ENCODE measurements at places on chromosomes 2 and 18. TPM values are rescaled to one million over a fixed set of nuclear protein-coding genes. Genes with fewer than 3 reads are reported as not detected.

- no peak for DNase-seq
These were observed 25.3 kb downstream of the PREPL start for GRCh38 chr2:44335806-44336538.

DNA sequence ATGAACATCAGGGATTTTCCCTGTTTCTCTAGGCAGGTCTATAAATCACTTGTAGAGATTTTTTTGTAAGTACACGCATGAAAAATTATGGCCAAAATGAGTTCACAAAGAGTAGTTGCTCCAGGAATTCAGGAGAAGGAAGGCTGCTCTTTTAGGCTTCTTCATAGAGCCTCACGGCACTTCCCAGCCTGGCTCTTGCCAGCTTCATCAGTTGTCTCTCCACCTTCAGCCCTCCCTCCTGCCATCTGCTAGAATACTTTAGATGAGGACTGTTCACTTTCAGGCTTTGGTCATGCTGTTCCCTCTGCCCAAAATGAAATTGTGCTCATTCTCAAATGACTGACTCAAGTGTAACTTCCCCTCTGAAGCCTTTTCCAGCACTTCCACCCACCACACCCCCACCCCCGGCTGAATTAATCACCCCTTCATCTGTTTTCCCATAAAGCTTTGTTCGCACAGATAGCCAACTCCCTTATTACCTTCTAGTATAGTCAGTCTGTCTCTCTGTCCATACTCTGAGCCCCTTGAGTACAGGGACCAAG is 1.8 kb upstream of the ABCA12 start:
- no peak for DNase-seq

GRCh38 chr2:73293534-73294171 is at the start of gene EGR4:
Gene EGR4, minus strand, starts transcription at chr2:73293548. Its CDS starts 231 bp downstream, at chr2:73293317.
- no peak for DNase-seq

DNA sequence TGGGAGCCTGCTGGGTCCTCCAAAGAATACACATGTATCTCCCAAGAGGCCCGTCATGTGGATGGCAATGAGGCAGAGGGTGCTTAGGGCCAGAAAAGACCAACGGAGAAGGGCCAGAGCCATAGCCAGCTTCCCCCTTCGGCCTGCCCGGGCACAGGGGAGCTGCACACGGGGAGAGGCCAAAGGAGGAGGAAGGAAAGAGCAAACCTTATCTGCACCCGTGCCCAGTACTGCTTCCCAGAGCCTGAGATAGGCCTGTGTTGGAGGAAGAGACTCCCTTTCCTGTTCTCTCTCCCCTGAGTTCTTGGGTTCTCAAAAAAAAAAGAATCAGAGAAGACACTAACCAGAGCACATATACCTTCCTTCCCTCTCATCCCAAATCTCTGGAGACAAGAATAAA is 250.3 kb downstream of the ANAPC1 start:
- no peak for DNase-seq

DNA sequence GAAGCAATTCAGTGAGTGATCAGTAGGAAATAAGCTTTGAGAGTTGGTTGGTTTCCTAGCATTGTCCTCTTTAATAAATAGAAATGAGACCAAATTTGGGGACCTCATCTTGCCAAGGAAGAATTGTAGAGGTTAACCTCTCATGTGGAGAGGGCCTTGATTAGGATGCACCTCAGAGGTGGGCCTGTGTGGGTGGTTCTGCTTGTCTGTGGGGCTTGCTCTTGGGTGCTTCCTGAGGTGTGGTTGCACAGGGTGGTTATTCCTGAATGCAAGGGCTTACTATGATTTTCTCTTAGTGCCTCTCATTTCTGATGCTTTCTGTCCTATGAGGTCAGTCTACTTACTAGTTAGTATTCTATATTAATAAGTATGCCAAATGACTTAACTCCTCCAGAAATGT is 89.6 kb upstream of the MGAT5 start:
- DNase-seq = no peak

- no peak for DNase-seq
These were observed 47.9 kb downstream of the E2F6 start for GRCh38 chr2:11417946-11418585.

DNA sequence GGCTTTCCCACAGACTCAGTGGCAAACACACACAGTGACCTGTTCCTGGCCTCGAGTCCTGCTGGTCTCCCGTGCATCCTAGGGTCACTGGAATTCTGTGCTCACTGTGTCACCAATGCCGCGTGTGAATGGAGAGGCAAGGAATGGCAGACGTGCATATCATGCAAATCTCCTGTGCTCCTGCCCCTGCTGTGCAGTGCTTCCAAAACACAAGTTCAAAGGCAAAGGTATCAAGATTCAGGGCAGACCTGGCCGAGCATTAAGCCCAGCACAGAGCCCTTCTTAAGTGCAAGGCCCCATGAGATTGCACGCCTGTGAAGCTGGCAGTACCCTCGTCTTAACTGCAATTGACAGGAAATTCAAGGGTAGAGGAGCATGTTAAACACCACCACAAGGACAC is 129.1 kb downstream of the NDUFA10 start:
- DNase-seq = peak; percentile 5

Gene DCAF17
- total RNA-seq = 22.4 TPM

GRCh38 chr18:51051105-51051712 is 21.2 kb downstream of the SMAD4 start:
- DNase-seq = no peak

- DNase-seq = no peak
These were observed 86.6 kb downstream of the ASB1 start for GRCh38 chr2:238513346-238513745.

DNA sequence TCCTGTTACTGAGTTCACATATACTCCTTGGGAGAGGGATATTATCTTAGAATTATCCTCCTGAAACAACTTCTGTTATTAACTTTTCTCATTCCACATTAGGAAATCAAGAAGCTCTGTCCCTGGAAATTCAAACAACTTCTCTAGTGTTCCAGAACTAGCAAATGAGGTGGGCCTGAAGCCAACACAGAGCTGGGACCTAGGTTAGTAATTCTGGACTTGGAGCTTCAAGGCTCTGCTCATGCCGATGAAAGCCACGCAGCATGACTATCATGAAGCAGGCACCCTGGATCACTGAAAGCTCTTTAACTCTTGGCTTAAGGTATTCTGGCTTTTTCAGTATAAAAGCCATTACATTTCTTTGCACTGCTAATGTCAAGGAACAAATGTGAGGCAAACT is 242.7 kb downstream of the TGIF1 start:
- no peak for DNase-seq

Gene EPB41L5
- total RNA-seq = 43.9 TPM

- DNase-seq = no peak
These were observed 233.2 kb downstream of the TCF4 start for GRCh38 chr18:55354795-55355194.

Gene VWC2L
- not detected for total RNA-seq

DNA sequence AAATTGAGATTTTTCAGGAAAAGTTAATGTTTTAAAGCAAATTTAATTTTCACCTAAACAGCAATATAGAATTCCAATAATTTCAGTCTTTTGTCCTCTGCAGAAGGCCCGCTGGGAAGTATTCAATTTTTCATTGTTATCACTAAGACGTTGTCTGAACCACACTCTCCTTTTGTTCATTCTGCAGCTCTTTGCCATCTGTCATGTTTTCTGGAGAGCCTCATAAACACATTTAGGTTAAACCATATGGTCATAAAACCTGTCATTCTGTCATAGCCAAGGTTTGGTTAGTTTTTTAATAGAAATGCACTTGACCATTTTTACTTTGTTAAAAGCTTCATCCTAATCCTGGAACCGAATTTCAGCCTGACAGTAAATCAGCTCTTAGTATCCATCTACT is 54.0 kb upstream of the PGAP1 start:
- no peak for DNase-seq

- no peak for DNase-seq
These were observed 74.4 kb upstream of the MAP4K4 start for GRCh38 chr2:101623031-101623521.

DNA sequence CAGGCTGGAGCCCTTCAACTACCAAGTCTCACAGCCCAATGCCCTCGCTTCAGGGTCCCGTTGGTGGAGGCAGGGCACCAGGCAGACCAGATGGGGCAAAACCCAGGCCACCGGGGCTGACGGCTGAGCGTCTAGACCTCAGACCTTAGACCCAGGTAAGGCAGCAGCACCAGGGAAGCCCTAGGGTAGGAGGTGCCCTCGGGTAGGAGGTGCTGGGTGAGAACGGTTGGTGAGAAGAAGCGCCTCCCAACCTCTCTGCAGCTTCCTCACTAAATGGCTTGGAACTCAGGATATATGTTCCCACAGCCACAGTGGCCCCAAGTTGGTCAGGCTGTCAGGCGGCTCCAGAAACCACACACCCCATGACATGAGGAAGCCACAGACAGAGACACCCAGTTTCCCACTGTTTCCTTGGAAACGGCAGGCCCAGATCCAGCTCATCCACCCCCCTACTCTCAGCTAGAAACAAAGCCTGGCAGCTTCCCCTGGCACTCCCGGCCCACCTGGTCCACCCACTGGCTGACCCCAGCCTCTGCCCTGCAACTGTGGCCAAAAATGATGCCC is 13.1 kb upstream of the MLPH start:
- DNase-seq = no peak

DNA sequence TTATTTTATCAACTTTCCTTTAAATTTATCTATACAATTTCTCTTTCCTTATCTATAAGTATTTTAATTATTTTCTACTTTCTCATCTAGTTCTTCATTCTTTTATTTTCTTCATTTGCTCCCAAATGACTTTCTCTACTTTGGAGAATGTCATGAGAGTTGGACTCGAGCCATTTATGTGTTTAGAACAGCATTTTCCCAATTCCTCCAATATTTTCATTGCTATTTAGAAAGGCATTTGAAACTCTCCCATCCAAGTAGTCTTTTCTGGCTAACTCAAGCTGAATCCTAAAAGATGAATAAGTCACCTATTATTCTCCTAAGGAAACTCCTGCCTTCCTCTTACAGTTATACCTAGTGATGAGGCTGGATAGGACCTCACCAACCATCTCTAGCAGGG is 15.8 kb upstream of the FEZ2 start:
- no peak for DNase-seq

GRCh38 chr2:216426938-216427337 is 14.7 kb downstream of the SMARCAL1 start:
- no peak for DNase-seq

Gene SERPINB2
- total RNA-seq = 1.00 TPM

Gene AFF3
- 14.4 TPM for total RNA-seq

GRCh38 chr18:2805970-2806943 is 40.5 kb upstream of the EMILIN2 start:
- no peak for DNase-seq

DNA sequence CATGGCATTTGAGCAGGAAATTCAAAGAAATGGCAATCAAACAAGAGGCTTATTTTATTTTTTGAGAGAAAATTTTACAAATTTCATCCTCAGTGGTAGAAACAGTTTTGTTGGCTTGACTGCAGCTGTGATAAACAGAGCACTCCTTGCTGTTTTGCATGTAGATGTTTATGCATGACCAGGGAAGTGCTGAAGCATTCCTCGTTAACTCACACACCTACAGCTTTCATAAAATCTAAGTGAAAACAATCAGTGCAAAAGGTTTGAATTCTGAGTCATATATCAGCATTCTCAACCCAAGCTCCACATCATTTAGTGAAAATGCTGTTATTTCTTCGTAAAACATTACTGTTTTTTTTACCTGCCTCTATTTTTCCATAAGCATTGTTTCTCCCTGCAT is 146.6 kb upstream of the CCDC68 start:
- DNase-seq = no peak

Gene C2orf80
- not detected for total RNA-seq

Gene RAB27B
- 1.3 TPM for total RNA-seq

DNA sequence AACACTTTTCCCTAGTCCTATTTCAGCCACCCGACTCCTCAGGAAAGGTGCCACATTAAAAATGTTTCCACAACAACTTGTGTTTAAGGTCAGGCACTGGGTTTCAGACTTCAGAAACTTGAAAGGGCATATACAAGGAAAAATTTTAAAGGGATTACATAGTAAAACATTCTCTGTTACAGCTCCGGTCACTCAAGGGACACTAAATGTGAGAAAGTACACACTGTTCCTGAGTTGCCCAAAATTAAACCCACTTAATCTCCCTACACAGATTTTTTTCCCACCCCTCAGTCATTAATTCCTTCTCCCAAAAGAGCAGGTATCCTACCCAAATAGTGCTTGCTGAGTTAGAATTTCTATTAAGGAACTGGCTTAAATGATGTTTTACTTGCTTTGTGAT is 14.2 kb downstream of the STK39 start:
- no peak for DNase-seq

GRCh38 chr2:82819951-82820350 is 1639.1 kb downstream of the SUCLG1 start:
- no peak for DNase-seq
